ENCODE measurements at places on chromosomes 12 and 14.

DNA sequence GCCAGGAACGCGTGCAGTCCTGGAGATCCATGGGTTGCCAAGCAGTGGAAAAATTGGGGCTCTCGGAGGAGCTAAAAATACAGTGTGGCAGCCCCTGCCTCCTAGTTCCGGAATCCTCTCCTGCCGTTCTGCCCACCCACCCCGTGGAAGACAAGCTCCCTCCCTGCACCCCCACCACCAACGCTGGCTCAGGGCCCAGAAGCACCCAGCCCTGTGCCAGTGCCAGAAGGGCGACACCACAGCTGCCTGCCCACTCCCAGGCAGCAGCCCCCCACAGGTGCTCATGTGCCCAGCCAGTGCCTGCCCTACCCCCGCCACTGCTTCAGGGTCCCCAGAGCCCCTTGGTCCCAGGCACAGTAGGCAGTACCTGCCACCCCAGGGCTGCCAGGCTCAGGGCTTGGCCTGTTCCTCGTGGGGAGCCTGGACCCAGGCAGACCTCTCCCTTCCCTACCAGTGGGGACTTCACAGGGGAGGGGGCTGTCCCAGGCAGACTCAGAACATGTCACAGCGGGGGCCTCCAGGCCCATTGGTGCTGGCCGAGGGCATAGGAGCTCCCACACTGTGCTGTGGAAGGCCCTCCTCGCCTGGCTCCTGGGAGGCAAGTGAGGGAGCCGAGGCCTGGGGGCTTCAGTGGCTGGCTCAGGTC, 7.4 kb downstream of the INF2 start:
- DNase-seq, result no peak

DNA sequence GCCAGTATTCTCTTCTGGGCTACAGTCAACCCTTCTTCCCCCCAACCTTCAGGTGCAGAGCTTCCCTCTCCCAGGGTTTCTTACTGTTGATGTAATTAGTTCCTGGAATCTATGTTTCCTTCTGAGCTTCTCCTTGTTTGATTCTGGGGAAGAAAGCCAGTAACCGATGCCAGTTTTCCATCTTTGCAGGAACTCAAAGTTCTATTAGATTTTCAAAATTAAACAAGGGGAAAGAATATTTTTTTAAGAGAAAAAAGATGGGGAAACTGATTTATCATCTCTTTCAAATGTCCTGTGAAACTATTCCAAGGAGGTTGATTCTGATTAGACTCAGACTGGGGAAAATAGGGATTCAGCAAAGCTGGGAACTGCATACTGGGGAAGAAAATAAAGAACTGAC, 17.9 kb upstream of the FAM234B start:
- no peak for DNase-seq

DNA sequence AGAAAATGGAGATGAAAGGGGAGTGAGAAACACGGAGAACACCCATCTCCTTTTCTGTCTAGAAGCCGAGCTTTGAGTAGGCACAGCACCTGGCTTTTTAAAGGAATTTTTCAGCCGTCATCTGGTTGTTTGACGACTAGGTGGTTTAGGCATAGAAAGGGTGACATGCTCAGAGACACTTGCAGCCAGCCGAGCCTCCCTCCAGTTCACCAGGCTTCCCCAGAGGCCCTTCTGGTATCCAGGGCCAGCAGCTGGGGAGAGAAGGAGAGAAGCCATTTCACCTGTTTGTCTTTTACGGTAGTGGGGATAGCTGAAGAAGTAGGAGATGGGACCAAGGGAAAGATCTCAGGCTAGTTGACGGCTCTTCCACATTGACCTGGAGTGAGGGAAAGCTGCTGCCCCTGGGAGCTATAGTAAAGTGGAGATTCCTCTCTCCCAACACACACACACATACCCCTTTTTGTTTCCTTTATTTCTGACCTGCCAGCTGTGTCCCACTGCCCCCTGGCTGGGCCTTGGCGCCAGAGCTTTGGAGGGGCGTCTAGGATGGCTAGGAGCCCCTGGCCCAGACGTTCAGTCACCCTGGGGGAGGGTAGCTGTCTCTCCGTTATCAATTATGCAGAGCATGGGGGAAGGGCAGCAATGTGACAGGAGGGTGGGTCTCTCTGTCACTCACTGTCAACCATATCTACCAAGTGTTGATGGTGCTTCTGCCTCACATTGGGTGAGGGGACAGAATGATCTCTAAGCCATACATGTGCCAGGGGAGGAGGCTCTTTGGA, 5.5 kb downstream of the MAP3K12 start:
- DNase-seq, result no peak

DNA sequence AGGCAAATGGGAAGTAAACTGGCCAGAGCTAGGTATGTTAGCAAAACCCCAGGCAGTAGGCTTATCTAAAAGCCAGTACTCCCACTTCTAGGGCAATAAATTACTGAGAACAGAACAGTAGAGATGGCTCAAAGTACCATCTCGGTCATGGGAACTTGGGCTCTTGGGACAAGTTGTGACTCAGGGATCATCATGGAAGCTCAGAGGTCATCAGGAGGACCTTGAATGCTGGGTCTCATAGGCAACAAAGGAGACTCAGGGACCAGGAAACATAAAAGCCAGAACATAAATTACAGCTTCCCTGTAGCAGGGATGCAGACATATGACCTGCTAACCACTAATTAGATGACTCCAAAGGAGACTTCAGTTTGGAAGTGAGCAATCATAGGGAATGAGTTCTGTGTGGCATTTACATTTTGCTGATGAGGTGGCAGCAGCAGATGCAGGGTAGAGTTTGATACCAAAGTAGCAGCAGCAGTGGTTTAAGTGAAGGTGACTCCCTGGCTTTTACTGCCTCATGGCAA, 97.6 kb upstream of the SCAF11 start:
- no peak for DNase-seq

DNA sequence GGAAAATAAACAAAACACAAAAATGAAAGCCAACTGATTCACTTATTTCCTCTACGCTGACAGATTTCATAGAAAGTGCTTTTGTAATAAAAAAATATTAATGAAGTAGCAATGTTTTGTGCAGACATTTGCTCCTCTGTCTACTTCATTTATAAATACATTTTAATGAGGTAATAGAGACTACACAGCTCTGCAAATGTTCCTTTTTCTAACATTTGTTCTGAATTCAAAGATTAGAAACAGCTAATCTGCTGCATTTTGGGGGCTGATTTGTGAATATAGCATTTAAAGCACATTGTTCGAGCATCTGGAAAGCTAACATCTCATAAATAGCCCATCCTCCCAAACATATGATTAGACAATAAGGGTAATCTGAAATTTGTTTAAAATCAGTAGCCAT, 97.8 kb downstream of the PRKD1 start:
- no peak for DNase-seq

Measured in stimulated activated CD8-positive, alpha-beta memory T cell treated with anti-CD3 and anti-CD28 coated beads, Interleukin-4, amount 100 ng/mL, for 1 hour (primary cell).